Fibroblast of skin of left quadriceps (primary cell): ENCODE measurements at places on chromosomes 6 and 20.

GRCh38 chr6:120116343-120116742, 766.8 kb upstream of the MAN1A1 start:
- DNase-seq, result no peak

GRCh38 chr20:20815711-20816455, 103.4 kb upstream of the RALGAPA2 start:
- DNase-seq, result no peak

GRCh38 chr6:31878726-31879125, at the start of gene SLC44A4:
Gene SLC44A4 (minus strand): TSS chr6:31878997. CDS start chr6:31878980, 17 bp downstream.
- DNase-seq, result no peak

DNA sequence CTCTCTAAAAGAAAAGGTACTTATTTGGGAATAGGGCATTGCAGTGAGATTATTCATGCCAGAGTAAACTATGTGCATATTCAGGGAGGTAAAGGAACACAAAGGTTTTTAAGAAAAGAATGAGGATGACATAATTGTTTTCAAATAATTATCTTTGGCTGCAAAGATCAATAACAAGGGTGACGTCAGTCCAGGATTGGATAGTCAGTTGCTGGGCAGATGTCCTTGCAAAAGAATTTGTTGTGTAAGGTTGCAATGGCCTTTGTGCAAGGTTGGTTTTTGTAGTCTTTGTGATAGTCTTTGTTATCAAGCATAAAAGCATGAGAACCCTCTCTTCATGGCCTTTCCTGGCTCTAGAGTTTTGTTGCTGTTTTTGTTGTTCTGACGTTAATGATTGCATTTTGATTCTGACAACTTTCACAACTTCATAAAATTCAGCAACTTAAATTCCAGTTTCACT, 17.7 kb downstream of the LOC128125822 start:
- DNase-seq, result no peak

DNA sequence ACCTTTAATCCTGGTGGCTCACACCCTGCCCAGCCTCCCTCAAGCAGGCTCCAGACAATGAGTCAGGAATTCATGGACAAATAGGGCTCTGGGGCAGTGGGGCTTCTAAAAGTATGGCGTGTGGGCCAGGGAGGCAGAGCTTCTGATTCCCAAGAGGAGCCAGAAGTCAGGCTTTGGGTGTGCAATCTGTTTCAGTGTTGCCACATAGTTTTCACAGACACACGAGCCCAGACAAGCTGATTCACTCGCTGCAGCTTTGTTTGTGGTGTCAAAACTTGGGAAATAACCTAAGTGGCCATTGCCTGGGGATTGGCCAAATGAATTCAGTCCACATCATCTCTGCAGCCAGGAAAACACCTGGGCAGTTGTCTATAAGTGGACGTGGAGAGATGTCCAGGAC, 9.2 kb downstream of the PEDS1 start:
- DNase-seq, result peak; percentile 93

GRCh38 chr6:110619275-110619908, 143.0 kb upstream of the SLC22A16 start:
- no peak for DNase-seq

GRCh38 chr20:46749147-46749546, 39.7 kb downstream of the SLC2A10 start:
- DNase-seq, result no peak

DNA sequence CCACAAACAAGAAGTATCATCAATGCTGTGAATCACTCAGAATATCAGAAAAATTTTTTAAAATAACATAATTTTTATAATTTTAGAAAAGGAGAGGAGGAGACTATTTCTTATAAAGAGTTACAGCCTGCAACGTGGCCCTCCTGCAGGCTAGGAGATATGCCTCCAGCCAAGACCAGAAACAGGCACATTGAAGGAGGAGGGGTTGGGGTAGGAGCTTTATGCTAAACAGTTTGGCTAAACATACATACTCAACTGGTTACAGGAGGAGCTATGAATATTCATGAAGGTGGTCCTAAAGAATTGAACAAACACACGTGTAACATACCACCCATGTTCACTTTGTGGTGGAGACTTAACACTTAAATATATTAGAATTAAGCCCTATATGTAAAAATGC, 14.2 kb upstream of the LCA5 start:
- DNase-seq, result no peak

- no peak for DNase-seq
Observed at GRCh38 chr6:21039926-21040325, 505.7 kb downstream of the CDKAL1 start.
